ENCODE measurements at places on chromosomes 1 and 21.

GRCh38 chr21:33668620-33669019 is 26.3 kb downstream of the ITSN1 start:
- DNase-seq: no peak

DNA sequence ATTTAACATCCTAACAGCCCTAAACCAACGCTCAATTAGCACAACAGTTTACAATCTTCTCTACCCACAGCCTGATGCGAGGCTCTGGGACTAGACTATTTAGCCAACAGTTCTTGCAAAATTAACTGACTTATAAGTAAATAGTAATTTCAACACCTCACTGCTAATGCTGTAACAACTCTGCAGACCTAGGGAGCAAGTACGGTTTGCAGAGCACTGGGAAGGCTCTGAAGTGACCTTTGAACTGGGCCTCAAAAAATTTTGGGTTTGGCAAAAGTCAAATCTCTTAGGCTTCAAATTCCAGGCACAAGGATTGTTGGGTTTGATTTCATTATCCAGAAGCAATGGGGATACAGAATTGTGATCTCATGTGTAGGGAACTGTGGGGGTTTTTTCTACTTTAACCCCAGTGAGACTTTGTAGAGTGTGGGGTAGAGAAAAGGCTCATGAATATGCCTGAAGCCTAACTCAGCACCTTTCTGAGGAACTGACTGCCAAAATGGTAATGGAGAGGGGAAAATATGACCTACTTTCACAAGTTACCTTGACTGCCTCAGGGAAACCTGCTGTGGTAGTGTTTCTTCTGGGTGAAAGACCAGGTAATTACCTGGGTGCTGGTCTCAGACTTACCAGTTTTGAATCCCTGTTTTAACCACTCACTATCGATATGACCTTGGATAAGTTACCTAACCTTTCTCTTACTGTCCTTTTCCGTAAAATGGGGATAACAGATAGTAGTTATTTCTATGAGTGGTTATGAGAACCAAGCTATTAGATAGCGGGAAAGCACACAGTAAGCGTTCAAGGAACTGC is 889 bp upstream of the TXLNA start:
- no peak for DNase-seq

DNA sequence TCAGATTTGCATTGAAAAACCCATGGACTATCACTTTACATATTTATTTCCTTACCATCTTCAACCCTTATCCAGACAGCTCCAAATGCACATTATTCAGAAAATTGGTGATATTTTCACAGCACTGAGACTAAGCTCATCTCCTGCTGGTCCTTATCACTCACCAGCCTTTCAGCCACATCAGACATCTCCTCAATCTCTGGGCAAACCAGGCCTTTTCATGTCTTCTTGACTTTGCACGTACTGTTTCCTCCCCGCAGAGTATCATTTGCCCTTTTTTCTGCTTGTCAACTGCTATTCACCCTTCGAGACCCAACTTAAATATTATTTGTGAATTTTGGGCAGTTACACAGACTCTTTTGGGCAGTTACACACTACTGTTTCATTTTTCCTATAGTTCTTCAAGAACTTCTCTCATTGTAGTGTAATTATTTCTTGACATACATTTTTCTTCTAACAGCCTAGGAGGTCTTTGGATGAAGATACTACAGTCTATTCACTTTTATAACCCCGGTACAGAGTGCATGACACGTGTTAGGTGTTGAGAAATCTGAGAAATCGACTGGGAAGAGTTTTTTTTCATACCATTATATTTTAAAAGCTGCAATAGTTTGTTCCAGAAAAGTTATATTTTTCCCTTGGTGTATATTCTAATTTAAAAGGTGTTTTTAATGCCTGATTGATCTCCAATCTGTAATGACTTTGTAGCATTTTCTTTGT is 98.0 kb downstream of the FGGY start:
- DNase-seq: no peak

GRCh38 chr1:248824701-248825100 is 1.0 kb downstream of the SH3BP5L start:
- DNase-seq: no peak

DNA sequence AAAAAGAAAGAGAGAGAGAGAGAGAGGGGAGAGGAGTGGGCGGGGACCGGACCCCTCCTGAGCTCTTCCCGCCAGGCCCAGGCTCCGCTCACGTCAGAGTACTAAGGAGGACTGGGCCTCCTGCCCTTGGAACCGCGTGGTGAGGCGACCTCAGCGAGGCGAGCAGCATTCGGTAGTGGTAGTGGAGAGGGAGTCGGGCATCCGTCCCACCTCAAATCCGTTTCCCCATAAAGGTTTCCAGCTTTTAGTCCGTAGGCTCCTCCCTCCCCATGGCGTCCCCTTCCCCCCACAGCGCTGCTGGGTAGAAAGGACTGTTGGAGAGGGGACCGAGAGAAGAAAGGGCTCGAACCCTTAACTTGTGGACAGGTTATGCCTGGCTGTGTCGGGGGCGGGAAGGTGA is 124.4 kb upstream of the BARHL2 start:
- DNase-seq: no peak

- DNase-seq: no peak
Observed at GRCh38 chr1:31142406-31142805, 76.9 kb upstream of the PUM1 start.

DNA sequence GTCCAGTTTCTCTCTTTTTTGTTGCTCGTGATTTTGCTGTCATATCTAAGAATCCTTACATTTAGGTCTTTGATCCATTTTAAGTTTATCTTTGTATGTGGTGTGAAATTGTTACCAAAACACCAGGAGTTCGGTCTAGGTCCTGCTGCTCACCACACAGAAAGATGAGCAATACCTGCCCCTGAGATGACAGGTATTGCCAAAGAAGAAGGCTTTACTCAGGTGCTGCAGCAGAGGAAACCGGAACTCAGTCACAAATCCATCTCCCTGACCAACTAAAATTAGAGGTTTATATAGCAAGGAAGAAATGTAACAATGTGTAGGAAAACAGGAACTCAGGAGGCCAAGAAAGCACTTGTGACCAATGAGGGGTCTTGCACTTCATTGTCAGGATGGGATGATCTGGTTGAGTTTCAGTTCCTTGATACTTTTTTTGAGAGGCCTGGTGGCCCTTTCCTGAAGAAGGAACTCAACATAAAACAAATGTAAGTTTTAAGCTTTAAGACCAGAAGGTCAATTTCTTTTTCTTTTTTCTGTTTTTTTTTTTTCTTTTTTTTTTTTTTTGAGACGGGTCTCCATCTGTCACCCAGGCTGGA is 16.5 kb upstream of the SETDB1 start:
- DNase-seq: no peak

GRCh38 chr1:226985239-226985838 is 45.2 kb downstream of the COQ8A start:
- no peak for DNase-seq

GRCh38 chr1:63662056-63662836 is 69.0 kb downstream of the PGM1 start:
- DNase-seq: no peak

GRCh38 chr1:218705911-218706893 is 361.1 kb downstream of the TGFB2 start:
- no peak for DNase-seq

All from brain pericyte (primary cell).